Renal cortex interstitium (tissue), 15 donors: ENCODE measurements at places on chromosomes 12 and 14. TPM values are rescaled to one million over a fixed set of nuclear protein-coding genes. Genes with fewer than 3 reads are reported as not detected.

GRCh38 chr12:59708064-59708463, 112.2 kb downstream of the SLC16A7 start:
- DNase-seq: no peak

DNA sequence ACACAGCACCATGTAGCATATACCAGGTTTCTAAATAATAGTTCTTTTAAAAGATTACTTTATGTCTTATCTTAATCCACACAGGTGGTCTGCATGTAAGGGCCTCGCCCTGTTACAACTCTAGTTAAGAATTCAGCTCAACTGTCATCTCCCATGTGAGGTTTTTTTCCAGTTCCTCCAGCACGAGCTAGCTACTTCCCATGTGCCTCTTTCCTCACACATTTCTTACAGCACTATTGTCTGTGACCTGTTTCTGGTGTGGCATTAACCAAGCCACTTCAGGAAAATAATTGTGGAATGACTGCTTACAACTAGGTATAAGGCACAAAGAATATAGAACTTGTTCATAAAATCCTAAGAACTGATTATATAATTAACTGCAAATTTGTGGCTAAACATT, 65.5 kb downstream of the SH2B3 start:
- DNase-seq: no peak

DNA sequence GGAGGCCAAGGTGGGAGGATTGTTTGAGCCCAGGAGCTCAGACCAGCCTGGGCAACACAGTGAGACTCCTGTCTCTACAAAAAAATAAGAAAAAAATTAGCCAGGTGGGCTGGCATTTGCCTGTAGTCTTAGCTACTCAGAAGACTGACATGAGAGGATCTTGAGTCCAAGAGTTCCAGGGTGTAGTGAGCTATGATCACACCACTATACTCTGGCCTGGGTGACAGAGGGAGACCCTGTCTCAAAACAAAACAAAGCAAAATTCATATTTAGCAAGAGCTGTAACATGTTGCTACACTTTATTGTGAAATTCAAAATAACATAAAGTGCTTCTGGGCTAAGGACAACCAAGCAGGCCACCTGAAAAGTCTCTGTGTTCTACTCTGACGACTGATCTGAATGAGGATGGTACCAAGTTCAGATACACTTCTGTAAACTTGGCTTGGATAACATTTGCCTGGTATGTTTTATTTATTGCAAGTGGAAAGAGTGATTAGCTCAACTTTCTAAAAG, 11.6 kb upstream of the STRN3 start:
- no peak for DNase-seq

DNA sequence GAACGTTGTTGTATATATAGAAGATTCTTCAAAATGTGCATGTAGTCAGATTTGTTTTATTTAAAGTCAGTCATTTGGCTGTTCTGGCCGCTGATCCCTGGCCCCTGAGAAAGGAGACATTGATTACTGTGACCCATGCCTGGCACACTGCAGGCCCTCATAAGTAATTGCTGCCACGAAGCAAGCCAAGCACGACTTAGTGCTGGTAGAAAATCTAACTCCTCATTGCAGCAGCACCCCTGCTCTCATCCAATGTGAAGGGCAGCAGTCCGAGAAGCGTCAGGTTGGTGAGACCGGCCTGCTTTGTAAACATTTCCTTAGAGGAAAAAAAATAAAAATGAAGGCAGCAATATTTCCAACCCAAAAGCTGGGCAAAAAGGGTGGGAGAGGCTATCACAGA, 22.8 kb upstream of the TMTC2 start:
- no peak for DNase-seq

DNA sequence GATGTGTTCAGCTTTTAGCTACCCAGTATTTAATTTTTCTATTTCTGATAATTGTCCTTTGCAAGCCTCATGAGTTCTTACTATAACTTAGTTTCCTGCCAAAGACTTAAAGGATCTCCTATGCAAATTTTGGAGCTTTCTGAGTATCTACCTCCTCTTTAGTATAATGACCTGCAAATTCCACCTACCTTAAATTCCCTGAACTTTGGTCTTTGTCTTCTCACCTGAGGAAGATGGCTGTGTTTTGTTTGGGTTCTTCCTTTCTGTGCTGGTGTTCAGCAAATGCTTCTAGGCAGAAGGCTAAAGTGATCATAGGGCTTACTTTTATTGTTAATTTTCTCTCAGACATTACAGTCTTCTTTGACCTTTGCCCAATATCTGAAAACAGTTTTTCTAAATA, 142.8 kb downstream of the FUT8 start:
- no peak for DNase-seq

- DNase-seq: no peak
Observed at GRCh38 chr14:97166497-97166896, 369.3 kb downstream of the VRK1 start.

- no peak for DNase-seq
Observed at GRCh38 chr14:31283578-31284252, 76.1 kb upstream of the HECTD1 start.

- DNase-seq: no peak
Observed at GRCh38 chr12:45959728-45960127, 30.6 kb downstream of the SCAF11 start.

GRCh38 chr12:124940143-124940392, 25.6 kb upstream of the UBC start:
- DNase-seq: no peak

GRCh38 chr14:94535506-94535905, 25.7 kb upstream of the SERPINA4 start:
- no peak for DNase-seq

Gene C12orf54
- 0.82 TPM for polyA plus RNA-seq

Gene SLC6A13
- polyA plus RNA-seq: 64.9 TPM

Gene GPX2
- polyA plus RNA-seq: 0.45 TPM
